ENCODE measurements at places on chromosomes 2 and 18. TPM values are rescaled to one million over a fixed set of nuclear protein-coding genes. Genes with fewer than 3 reads are reported as not detected.

Gene IL1B
- polyA plus RNA-seq = 0.47 TPM

Gene EMILIN1
- polyA plus RNA-seq = 1.8 TPM

Gene AFF3
- 1.7 TPM for polyA plus RNA-seq

Gene TCF23
- polyA plus RNA-seq = 0.02 TPM

Gene VWA3B
- 0.24 TPM for polyA plus RNA-seq

Gene CXCR4
- polyA plus RNA-seq = 52.1 TPM

Gene PSMA8
- not detected for polyA plus RNA-seq

Gene AOX1
- polyA plus RNA-seq = not detected

Gene GPR45
- 0.22 TPM for polyA plus RNA-seq

Gene DSC3
- 0.99 TPM for polyA plus RNA-seq

Gene MXD1
- 4.5 TPM for polyA plus RNA-seq

Gene MSTN
- not detected for polyA plus RNA-seq

Gene EGR4
- polyA plus RNA-seq = not detected

Gene CDK15
- polyA plus RNA-seq = not detected

Gene ENOSF1
- polyA plus RNA-seq = 37.9 TPM

Gene SKOR2
- not detected for polyA plus RNA-seq

Gene MAL
- polyA plus RNA-seq = 2.3 TPM

Gene CCDC178
- polyA plus RNA-seq = not detected

Gene PROM2
- polyA plus RNA-seq = not detected

Gene SH2D6
- polyA plus RNA-seq = not detected
